ENCODE measurements at places on chromosomes 6 and 20.

DNA sequence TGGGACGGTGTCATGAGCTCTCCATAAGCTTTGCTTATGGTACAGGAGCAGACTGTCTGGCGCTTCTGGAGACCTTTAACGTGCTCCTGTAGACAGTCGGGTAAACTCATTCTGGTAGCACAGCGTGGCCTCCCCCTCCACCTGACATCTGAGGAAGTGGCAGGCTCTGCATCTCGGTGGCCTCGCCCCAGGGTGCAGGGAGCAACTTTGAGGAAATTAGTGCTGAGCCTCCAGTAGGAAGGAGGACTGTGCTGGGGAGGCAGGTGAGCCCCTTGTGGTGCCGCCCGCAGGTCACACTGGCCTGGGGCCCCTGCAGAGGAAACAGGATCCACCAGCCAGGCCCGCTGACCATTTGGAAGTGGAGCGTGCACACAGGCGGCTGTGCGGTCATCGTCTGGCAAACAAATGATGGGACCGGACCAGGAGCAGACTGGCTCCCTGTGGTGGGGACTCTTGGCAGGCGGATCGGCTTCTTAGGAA lies 57.9 kb downstream of the SYNJ2 start:
- DNase-seq: no peak

DNA sequence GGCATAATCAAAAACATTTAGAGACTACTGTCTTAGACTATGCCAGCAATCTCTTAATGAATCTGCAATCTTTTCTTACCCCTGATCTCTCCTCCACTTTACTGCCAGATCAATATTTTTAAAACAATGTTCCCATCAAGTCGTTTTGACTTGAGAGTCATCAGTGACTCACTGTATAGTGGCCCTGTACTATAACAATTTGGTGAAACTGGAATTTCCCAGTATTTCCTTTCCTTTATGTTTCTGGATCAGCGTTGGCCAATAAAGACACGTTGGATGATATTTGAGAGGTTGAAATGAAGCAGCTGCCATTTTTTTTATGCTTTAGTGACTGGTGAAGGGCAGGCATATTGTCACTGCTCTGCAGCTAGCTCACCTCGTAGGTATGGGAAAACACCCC lies 10.1 kb upstream of the SMIM13 start:
- DNase-seq: no peak

- DNase-seq: no peak
These were observed 10.1 kb downstream of the SMIM28 start for GRCh38 chr6:138387577-138388368.

GRCh38 chr6:67011441-67011840 lies 1304.4 kb upstream of the EYS start:
- DNase-seq: no peak

- no peak for DNase-seq
These were observed 188.7 kb downstream of the CDC5L start for GRCh38 chr6:44576132-44576631.

DNA sequence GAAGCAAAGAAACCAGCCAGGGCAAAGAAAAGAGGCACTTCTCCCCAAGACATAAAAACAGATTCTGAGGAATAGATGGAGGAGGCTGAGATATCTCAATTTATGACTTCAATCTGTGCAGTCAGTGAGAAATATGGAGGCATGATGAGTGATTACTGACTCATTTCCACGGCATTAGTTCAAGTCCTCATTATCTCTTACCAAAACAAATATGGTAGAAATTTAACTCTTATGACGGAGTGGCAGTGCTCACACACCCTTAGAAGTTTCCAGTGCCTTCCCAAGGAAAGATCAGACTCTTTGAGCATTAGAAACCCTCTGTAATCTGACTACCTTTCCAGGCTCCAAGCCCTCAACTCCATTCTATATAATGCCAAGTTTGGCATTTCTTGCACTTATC lies 364.1 kb downstream of the ARHGAP18 start:
- no peak for DNase-seq

DNA sequence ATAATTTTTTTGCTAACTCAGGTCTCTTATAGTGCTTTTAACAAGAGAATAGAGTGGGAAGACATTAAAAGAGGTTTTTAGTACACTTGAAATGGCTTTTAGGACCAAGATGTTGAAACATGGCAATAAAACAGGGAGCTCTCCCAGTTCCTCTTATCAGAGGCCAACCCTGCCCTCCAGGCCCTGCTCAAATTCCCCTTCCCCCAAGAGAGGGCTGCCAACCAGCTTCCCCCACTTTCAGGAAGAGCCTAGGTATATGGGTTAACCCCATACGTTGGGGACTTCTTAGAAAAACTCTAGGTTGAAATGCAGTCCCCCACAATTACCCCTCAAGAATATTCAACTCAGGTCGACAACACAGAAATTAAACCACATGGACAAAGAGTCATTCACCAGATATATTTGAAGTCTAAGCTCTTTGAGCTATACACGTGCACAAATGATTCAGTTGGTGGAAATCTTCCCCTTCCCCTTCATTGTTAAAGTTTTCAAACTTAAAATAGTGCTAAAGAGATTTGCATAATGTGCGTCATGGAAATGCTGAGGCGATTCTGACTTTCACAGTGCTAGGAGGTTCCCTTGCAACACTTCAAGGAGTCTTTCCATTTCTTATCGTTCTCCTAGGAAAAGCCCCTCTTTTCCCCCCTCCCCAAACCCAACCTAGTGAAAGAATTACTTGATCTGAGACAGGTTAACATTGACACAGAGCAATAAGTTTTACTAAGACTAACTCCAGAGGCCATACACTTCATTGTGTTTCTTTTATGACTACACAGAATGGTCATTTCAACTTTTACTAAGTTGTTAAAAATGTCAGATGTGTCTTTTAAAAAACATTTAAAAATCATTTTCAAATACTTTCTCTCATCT lies 49.8 kb upstream of the ENPP5 start:
- DNase-seq: no peak

DNA sequence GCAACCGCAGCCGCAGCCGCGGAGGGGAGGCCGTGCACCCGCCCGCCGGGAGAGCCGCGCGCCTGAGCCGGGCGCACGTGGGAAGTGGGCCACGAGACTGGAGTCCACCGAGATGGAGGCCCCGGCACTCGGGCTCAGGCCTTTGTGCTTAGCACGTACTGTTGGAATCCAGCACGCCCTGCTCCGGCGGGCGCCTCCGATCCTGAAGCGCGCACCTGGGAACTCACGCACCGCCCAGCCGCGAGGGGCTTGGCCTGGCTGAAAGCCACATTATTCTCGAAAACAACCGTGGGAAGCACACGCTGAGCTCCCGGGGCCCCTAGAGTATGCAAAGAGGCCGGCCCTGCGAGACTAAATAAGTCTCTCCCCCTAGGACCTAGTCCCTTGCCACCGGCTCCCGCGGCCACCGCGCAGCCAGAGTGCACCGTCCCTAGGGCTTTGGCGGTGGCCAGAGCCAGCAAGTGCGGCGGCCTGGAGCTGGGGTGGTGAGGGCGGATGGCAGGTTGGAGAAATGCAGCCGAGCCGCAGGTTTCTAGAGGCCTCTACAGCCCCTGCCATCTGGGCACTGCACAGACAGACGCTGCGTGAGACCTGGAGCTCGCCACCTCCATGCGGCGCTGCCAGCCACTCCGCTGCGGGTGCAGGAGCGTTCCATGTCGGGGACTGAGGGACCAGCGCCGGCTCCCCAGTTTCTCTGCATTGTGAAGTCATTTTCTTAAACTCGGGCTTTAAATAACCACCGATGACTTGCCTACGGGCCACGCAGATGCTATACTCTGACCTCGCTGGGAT lies 42.0 kb upstream of the LY86 start:
- DNase-seq: no peak

DNA sequence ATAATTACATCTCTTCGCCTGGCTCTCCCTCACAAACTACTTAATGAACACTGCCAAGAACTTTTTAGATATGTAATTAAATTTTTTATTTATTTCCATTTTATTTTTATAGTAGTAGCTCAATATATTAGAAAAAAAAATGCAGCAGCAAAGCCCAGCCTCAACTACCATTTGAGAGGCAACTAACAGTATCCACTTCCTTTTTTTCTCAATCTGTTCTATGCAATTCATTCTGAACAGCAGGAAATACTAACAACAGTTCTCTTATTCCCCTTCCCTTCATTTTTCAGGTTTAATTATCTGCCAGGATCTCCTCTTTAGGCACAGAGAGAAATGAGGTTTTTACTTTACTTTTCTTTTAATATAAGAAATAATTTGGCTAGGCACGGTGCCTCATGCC lies 112.7 kb downstream of the ZNF217 start:
- no peak for DNase-seq

GRCh38 chr6:143385636-143386035 lies 64.9 kb downstream of the ADAT2 start:
- DNase-seq: no peak

- DNase-seq: no peak
These were observed 15.8 kb downstream of the BPIFB4 start for GRCh38 chr20:33095249-33095648.
